ENCODE measurements at places on chromosomes 5 and 9.

- no peak for DNase-seq
Measured at GRCh38 chr9:98999152-98999525, 55.4 kb downstream of the COL15A1 start.

DNA sequence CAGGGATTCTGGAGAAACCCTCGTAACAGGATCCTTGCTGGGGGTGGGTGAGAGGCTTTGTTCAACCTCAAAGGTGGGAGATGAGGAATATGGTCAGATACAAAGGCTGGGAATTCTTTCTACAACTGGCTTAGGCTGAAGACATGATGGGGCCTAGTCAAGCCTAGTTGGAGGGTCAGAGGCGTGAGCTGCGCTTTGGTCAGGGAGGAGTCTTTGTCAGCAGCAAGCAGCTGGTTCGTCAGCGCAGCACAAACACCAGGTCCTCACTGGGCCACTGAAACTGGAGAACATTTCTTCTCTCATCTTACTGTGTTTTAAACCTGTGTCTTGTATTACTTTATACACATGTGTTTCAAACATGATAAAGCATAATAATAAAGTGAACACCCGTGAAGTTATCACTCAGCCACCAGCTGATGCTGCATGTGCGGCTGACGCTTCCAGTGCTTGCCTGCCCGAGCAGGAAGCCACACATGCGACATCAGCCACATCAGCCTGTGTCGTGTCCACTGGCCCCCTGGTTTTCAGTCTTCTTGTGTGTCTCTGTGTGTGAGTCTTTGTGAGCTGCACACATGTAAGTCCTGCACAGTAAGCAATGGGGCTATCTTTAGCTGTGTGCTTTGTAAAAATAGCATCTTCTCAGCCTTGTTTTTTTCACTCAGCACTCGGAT lies 81.5 kb downstream of the WNK2 start:
- DNase-seq = no peak

DNA sequence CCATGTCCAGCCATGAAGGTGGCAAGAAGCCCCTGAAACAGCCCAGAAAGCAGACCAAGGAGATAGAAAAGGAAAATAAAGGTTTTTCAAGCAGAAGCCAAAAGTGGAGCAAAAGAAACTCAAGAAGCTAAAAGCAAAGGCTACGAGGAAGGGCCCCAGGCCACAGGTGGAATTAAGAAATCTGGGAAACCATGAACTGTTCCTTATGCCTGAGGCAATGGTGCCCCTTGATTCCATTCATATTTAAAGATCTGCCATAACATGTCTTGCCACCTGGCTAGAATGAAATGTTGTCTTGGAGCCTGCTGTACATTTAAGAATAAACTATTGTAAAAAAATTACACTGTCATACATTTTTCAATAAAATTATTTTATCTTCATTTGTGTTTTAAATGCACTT lies 59.5 kb upstream of the TARS1 start:
- DNase-seq = no peak

DNA sequence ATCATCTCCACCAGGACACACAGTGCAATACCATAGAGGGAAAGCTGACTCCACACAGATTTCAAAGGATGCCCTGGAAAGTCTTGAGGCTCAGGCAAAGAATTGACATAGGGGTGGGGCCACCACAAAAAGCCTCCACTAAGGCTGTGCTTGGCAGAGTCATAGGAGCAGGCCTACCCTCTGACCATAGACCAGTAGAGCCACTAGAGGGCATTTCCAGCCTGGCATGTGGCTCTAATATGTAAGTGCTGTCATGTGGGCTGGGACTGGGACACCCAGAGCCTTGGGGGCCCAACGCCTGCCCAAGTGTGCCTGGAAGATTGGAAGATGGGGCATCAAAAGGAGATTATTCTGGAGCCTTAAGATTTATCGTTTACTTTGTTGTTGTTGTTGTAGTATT lies 726.0 kb downstream of the DNAH5 start:
- DNase-seq = no peak

DNA sequence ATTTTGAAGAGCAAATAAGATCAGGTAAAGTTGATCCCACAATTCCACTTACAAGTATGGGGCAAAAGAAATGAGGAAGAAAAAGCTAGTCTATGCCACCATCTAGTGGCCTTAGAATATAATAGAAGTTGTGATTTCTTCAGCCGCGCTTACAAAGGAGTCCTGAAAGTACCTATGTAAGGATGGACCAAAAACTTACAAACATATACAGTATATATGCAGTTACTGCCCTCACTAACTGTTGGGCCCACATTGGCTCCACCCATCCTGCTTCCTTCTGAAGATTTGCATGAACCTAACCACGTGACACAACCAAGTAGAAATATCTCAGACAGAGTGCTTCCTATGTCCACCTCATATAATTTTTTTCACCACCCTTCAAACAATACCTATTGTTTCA lies 11.7 kb upstream of the OR13D1 start:
- DNase-seq = no peak
